ENCODE measurements at places on chromosomes 7 and 10. TPM values are rescaled to one million over a fixed set of nuclear protein-coding genes. Genes with fewer than 3 reads are reported as not detected.

The JCAD gene
- total RNA-seq: 3.9 TPM

DNA sequence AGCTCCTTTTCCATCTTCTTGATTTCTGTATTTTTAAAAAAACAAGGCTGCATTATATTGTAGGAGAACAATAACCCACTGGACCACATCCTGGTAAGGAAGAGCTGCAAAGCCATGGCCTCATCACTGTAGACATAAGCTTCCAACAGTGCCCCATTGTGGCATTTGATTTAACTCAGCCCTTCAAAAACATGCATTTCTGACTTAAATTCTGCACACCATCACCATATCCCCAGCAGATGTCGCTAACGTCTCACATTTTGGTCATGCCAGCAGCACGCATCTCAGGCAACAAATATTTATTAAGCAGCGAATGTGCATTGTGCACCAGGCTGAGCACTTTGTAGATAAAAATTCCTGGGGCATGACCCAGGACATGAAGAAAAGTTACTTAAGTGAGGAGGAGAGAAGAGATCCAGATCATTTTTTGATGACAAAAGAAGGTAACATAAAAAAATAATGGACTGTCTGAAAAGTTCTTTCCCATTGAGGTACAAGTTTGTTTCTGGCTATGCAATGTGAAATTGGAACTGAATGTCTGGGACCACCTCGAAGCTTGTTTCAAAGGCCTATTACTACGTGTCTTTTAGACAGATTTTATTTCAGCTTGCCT lies 164.6 kb upstream of the CDCA7L start:
- DNase-seq: peak; percentile 92

GRCh38 chr10:46518028-46518725 lies 38.3 kb downstream of the GPRIN2 start:
- no peak for DNase-seq

DNA sequence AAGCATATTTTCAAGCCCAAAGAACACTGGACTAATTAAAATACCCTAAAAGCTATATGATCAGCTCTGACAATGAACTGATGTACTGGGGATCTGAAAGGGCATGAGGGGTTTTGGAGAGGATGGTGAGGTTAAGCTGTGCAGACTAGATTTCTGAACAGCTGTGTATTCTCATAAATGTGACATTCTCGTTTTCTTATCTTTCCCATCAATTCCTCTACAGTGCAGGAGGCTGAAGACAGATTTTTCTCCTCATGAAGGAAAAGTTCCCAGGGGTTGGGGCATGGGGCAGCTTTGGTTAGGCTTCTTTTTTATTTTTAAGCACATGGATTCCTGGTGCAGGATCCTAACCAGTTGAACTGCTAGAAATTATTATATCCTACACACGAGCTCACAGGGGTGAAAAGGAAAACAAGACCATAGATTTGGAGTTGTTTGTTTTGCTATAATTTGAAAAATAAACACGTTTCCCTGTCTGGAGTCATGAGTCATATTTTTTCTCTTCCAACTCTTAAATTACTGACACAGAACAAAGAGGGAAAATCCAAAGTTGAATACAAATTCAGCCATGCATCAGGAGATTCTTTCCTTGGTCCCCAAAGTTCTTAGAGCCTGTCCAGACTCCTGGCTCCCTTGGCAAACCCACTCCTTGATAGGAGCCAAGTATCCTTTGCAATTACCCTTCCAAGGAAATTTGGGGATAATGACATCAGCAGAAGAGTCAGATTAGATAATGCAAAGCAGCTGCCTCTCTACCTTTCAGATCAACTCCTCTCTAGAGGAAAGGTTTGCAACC lies 147.7 kb upstream of the NPVF start:
- no peak for DNase-seq

DNA sequence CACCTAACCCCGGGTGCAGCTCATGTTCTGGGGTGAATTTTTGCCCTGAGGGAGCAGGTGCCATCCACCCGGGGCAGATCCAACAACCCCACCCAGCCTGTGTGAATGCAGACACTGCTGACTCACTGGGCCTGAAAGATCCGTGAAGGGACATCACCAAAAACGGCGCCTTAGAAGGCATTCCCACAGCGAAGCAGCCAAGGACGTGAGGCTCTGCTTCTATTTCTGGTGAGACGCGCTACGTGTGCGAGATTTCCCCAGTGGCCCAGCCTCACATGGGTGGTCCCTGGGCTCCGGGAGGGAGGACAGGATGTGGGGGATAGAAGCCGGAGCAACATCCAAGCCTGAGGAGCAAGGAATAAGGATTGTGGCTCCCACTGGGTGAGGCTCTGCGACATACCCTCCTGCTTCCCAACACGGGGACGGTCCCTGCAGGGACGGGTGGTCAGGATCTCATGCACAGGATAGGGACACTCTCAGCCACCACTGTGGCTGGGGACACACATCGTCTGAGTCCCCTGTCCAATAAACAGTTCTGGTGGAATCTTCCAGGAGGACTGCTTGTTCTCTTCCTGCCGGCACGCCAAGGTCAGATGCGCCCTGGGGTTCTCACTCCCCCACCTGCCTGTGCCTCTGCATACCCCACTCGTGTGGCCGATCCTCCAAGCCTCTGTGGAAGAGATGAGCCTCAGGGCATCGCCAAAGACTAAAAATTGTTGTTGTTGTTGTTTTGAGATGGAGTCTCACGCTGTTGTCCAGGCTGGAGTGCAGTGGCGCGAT lies 70.2 kb downstream of the ZRANB1 start:
- DNase-seq: no peak

- peak; percentile 16 for DNase-seq
These were observed 740 bp downstream of the GALNT11 start for GRCh38 chr7:152025937-152026890.

GRCh38 chr7:32881074-32881982 lies 10.2 kb downstream of the KBTBD2 start:
- DNase-seq: no peak

GRCh38 chr10:8752146-8752843 lies 697.8 kb downstream of the GATA3 start:
- DNase-seq: no peak

- DNase-seq: no peak
These were observed 80.7 kb downstream of the MMRN2 start for GRCh38 chr10:86876748-86877147.

GRCh38 chr10:93079663-93080349 lies 6.1 kb downstream of the CYP26A1 start:
- no peak for DNase-seq

- no peak for DNase-seq
These were observed 89.3 kb upstream of the RET start for GRCh38 chr10:42987575-42987974.

The ASB10 gene
- not detected for total RNA-seq

DNA sequence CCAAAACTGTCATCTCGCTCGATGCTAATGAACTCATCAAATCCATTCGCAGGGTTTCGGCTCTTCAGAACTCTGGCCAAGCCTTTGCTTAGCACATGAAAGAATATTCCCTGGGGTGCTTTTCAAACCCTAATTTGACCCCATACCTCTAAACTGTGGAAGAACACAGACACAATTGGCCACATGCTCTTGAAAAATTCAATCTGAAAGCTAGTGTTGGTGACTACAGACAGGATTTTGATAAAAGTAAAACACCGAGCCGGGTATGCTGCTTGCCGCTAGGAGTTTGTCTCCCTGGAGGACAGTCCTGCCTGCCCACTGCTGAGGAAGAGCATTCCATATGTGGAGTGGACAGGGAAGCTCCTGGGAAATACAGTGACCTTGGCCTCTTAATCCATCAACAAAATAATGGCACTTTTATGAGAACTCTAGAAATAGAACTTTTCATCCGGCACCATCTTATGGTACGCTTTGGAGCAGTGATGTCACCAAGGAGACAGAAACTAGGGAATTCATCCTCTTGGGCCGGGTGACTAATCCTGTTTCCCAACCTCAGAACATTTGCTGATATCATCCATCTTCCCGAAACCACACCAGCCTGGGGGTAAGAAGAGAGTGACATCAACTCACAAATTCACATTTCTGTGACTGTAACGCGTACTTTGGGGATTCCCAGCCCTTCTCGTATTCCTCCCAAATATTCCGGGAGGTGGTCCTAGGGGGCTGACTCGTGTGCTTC lies 34.2 kb downstream of the MTURN start:
- no peak for DNase-seq

DNA sequence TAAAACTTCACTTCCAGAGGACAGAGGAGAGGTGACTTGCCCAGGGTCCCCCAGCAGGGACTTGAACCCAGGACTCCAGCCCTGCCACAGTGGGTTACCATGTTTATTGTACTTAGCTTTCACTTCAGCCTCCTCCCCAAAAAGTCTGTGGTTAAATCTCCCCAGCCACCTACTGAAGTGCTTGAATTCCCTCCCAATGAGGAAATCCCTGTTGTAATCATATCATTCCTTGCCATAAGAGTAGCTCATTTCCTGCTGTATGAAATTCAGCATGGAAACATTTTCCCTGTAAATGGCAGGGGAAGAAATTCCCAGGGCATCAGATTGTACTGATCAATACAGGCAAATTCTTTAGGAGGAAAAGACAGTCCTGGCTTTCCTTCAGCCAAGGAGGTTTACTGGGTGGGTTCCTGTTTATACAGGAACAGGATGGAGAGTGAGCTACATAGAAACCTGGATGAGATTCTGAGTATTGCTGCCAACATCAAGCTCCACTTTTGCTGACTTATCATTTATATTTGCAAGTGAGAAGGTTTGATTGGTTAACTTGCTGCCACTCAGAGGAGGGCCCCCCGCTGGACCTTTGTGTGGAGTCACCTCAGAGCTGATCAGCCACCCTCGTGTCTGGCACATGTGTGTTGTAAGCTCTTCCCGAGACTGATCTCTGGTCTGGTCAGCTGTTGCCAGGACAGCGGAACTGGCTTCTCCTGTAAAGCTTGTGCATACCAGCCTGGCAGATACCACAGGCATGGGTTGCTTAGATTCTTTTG lies 16.4 kb upstream of the PDZD8 start:
- DNase-seq: peak; percentile 28

GRCh38 chr7:106283831-106284713 lies 711 bp downstream of the NAMPT start:
- DNase-seq: peak; percentile 82

All from HT-29 (cell line).